Vagina (tissue), 2 donors: ENCODE measurements at places on chromosomes 4 and X. TPM values are rescaled to one million over a fixed set of nuclear protein-coding genes. Genes with fewer than 3 reads are reported as not detected.
A peak's percentile ranks its signal among the peaks of the same experiment; 100 is the strongest.

DNA sequence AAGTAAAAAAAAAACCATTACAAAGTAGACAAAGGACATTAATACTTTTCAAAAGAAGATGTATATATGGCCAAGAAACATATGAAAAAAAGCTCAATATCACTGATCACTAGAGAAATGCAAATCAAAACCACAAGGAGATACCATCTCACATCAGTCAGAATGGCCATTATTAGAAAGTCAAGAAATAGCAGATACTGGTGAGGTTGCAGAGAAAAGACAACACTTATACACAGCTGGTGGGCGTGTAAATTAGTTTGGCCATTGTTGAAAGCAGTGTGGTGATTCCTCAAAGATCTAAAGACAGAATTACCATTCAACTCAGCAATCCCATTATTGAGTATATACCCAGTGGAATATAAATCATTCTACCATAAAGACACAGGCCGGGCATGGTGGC lies 39.3 kb downstream of the TASL start:
- H3K27me3 ChIP-seq = no peaks in the 10 kb centered on the region
- no peak for DNase-seq
- H3K4me3 ChIP-seq = no peak overlapping the region
- no peaks in the 10 kb centered on the region for H3K36me3 ChIP-seq

DNA sequence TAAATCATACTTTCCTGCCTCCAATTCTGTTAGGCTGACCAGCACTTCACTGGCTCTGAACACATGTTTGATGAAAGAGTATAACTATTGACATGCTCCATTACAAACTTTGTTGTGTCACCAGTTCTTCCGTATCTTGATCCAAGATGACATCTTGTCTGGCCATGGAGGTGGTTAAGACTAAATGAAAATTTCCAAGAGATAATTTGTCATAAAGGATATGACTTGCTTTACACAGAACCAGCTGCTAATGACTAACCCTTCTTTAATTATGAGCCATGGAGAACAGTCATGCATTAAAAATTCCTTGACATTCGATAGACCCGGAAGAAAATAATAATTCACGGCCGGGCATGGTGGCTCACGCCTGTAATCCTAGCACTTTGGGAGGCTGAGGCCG lies 17.7 kb upstream of the N4BP2 start:
- H3K4me1 ChIP-seq = no peaks in the 10 kb centered on the region
- H3K36me3 ChIP-seq = no peaks in the 10 kb centered on the region
- no peaks in the 10 kb centered on the region for H3K27me3 ChIP-seq
- no peak overlapping the region for H3K27ac ChIP-seq
- no peak for DNase-seq

DNA sequence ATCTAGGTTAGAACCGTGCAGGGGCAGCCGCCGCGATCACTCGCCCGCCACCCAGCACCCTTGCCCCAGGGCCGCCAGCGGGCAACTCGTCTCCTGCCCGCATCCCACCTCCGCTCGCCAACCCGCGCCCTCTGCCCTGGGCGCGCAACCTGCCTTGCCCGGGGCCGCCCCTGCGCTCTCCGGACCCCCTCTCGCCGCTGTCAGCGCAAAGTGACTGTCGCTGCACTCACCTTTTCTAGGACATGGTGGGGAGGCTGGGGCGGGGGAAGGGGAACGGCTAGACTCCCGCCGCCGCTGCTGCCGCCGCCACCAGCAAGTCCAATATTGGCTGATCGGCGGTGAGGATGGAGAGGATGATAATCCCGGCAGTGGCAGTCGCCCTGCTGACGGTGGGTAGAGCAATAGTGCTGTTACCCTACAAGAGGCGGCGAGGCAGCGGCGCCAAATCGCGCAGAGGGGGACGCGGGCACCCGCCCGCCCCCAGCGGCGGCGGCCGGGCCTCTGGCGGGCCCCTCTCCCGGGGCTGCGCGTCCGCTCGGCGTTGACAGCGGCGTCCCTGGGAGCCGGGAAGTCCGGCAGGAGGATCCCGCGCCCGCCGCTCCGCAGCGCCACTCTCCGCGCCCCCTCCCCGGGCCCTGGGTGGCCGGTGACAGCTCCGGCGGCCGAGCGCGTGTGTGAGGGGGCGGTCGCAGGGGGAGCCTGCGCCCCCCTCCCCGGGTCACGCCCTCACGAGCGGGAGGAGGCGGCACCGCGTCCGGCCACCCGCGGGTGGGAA lies 2.3 kb upstream of the NR3C2 start:
- peak overlapping the region; percentile 92 for H3K4me3 ChIP-seq
- no peaks in the 10 kb centered on the region for H3K36me3 ChIP-seq
- H3K4me1 ChIP-seq = peaks cover 47% of the 10 kb centered on the region
- DNase-seq = no peak
- peak overlapping the region; percentile 94 for H3K27ac ChIP-seq

DNA sequence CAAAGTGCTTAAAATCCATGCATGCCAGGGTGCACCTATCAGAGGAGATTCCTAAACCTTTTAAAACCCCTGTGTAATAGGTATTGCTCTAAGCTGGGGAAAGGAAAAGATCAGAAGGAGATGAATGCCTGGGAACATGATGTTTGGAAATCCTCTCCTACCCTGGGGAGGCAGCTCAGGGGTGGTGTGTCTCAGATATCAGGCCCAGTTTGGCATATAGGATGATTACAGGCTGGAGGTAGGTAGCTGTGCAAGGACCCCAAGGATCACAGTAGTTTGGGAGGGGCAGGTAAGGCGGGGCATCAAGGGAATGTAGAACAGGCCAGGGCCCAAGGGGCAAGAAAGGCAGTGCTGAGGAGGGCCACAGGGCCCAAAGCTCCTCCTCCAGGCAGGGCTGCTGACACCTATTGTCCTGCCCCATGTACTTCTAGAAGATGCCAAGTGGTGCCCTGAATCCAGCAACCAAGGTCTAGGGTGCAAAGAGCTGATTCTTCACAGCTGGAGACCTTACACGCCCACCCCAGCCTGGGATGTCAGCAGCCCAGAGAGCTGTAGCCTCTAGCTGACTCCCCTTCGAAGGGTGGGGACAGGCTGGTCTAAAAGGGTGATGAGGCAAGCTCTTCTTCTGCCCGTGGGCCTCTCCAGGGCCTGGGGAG lies 17.6 kb downstream of the SASH3 start:
- no peaks in the 10 kb centered on the region for H3K36me3 ChIP-seq
- H3K27me3 ChIP-seq = no peaks in the 10 kb centered on the region
- no peak overlapping the region for H3K4me3 ChIP-seq
- no peak overlapping the region for H3K27ac ChIP-seq

Gene ZNF630
- total RNA-seq = 4.7 TPM

Gene MAGIX
- total RNA-seq = 2.2 TPM

- DNase-seq = no peak
- no peak overlapping the region for H3K27ac ChIP-seq
- H3K4me1 ChIP-seq = no peaks in the 10 kb centered on the region
- no peaks in the 10 kb centered on the region for H3K36me3 ChIP-seq
- H3K27me3 ChIP-seq = no peaks in the 10 kb centered on the region
These were observed 112.9 kb upstream of the AGA start for GRCh38 chr4:177555007-177555574.

Gene ZNF275
- total RNA-seq = 7.6 TPM

GRCh38 chr4:185470501-185471195 lies 885 bp downstream of the CCDC110 start:
- H3K4me3 ChIP-seq = peak overlapping the region; percentile 90
- no peaks in the 10 kb centered on the region for H3K36me3 ChIP-seq
- DNase-seq = no peak
- H3K27ac ChIP-seq = peak overlapping the region; percentile 76
- H3K27me3 ChIP-seq = no peaks in the 10 kb centered on the region
- H3K4me1 ChIP-seq = peaks cover 10% of the 10 kb centered on the region

- H3K27me3 ChIP-seq = no peaks in the 10 kb centered on the region
- H3K27ac ChIP-seq = no peak overlapping the region
- H3K4me3 ChIP-seq = no peak overlapping the region
- no peaks in the 10 kb centered on the region for H3K4me1 ChIP-seq
These were observed 114.7 kb downstream of the MXRA5 start for GRCh38 chrX:3231766-3232165.

Gene PRDM8
- total RNA-seq = 15.0 TPM

DNA sequence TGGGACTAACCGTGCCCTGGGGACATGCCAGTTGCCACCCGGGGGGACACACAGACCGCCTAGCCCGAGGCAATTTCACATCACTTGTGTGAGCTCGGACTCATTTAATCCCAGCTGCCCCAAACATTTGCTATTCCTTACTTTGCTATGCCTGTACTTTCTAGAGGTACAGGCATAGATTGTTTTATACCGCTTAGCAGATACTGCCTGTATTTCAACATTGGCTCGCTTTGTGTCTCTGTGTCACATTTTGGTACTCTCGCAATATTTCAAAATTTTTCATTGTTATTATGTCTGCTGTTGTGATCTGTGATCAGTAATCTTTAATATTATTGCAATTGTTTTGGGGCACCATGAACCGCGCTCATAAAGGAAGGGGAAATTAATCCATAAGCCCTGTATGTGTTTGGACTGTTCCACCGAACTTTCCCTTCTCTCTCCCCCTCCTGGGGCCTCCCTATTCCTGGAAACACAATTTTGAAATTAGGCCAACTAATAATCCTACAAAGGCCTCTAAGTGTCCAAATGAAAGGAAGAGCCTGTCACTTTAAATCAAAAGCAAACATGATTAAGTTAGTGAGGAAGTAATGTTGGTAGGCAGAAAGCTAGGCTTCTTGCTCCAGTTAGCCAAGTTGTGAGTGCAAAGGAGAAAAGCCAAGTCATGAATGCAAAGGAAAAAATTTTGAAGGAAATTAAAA lies 568 bp upstream of the CASP6 start:
- no peak for DNase-seq
- no peaks in the 10 kb centered on the region for H3K36me3 ChIP-seq
- H3K4me3 ChIP-seq = peak overlapping the region; percentile 62
- peak overlapping the region; percentile 77 for H3K27ac ChIP-seq
- no peaks in the 10 kb centered on the region for H3K27me3 ChIP-seq

Gene FAM193A
- 31.4 TPM for total RNA-seq
